ENCODE measurements at places on chromosomes 2 and 18.
A peak's percentile ranks its signal among the peaks of the same experiment; 100 is the strongest.

DNA sequence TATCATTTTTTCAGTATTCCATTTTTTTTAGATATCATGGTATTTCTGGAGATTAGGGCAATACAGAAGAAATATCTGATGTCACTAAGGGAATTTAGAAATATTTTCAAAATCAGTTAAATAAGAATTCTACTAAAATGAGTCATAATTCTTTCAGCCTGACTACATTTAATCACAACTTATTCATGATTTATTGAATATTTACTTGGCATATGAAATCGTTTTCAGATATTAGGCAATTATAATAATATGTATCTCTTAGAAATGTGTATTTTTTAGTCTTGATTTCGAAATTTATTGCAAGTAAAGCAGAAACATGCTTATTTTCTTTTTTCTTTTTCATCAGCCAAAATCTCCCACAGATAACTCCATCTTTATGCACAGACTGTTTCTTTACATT, 142.2 kb downstream of the CCDC102B start:
- no peak for DNase-seq

- no peak for DNase-seq
These were observed 2.9 kb downstream of the TBR1 start for GRCh38 chr2:161418715-161419637.

- no peak for DNase-seq
These were observed 217.1 kb downstream of the PTPRM start for GRCh38 chr18:7784171-7784570.

- no peak for DNase-seq
These were observed 35.0 kb downstream of the MRPL33 start for GRCh38 chr2:27806311-27807059.

GRCh38 chr2:10885094-10885860, 26.5 kb upstream of the KCNF1 start:
- DNase-seq = no peak

GRCh38 chr18:70683263-70683662, 394.4 kb downstream of the SOCS6 start:
- DNase-seq = no peak

DNA sequence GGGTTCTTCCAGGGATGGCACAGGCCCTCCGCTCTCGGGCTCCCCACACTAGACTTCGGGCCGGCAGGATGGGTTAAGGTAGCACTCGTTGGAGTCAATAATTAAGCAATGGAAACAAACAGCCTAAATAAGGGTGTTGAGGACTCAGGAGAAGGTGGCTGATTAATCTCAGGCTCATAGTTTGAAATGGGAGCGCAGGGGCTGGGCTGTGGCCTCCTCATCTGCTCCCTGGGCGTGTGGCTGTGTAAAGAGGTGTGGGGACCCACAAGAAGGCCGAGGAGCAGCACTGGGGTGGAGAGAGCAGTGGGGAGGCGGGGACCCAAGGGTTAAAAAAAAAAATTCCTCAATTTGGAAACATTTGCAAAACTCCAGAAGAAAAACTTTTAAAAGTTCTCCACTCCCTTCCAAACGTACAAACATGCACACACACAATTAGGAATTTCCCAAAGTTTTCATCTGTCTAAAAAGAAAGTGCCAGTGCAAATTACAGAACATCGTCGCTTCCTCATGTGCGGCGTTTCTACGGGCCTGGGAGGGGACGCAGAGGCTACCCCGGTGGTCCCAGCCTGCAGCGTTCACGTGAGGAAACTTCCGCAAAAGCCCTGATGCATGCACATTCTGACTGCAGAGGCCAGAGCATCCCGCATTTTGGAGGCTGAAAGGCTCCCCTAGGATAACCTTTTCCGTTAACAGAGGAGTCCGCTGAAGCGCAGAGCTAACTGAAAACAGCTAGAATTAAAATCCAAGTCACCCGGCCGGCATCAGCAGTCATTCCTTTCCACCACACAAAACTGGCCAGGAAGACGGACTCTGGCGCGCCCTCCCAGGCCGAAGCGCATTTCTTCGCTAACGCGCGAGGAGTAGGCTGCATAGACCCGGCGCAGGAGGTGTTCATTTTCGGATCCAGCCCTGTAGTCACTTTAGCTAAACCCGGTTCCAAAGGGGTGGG, 1.0 kb upstream of the TUBB6 start:
- DNase-seq = no peak

DNA sequence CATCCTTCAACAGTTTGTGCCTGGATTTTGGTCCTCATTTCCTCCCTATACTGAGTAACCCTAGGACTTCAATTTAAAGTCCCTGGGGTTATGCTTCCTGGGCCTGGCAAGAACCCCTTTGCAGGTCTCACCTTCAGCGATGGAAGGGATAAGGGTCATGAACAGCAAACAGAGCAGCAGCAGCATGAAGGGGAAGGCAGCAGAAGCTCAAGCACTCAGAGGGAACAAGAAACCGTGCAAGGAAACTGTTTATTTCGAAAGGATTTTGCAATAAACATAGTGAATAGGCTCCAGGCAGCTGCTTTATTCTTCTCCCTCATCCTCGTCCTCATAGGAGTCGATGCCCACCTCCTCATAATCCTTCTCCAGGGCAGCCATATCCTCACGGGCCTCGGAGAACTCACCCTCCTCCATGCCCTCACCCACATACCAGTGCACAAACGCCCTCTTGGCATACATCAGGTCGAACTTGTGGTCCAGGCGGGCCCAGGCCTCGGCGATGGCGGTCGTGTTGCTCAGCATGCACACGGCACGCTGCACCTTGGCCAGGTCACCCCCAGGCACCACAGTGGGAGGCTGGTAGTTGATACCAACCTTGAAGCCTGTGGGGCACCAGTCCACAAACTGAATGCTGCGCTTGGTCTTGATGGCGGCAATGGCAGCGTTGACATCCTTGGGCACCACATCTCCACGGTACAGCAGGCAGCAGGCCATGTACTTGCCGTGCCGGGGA, 2.8 kb upstream of the TUBA4B start:
- DNase-seq = no peak

DNA sequence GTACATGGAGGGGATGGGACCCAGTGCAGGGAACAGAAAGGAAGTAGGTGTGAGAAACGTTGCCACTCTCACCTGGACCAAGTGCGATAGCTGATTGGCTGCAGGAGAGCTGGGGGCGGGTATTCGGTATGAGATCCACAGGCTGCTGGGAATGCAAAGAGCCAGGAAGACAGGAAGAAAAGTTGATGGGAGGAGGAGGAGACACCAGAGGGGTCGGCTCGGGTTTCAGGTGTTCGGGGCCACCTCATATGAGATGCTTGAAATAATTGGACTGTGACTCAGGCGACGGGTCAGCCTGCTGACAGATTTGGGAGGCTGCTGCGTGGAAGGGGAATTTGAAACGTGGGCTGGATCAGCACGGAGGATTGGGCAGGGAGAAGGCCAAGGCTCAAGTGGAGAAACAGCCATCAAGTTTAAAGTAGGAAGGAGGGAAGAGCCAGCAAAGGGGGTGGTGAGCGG, 65.1 kb downstream of the MRPS9 start:
- no peak for DNase-seq

DNA sequence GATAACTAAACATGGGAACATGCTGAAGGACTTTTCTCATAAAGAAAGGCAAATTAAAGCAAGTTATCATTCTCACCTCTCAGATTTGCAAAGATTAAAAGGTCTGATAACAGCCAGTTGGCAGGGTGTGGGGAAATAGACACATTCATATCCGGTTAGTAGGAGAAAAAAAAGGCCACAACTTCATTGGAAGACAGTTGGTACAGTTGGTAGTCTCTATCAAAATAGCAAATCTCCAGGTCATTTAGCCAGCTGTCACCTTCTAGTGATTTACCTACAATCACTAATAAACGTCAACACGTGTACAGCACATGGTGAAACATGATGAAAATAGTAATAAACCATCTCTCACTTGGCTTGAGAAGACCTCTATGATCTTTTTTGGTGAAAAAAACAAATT, 16.6 kb downstream of the INPP5D start:
- DNase-seq = no peak

GRCh38 chr2:130851624-130852382, 15.1 kb downstream of the ARHGEF4 start:
- DNase-seq = no peak

DNA sequence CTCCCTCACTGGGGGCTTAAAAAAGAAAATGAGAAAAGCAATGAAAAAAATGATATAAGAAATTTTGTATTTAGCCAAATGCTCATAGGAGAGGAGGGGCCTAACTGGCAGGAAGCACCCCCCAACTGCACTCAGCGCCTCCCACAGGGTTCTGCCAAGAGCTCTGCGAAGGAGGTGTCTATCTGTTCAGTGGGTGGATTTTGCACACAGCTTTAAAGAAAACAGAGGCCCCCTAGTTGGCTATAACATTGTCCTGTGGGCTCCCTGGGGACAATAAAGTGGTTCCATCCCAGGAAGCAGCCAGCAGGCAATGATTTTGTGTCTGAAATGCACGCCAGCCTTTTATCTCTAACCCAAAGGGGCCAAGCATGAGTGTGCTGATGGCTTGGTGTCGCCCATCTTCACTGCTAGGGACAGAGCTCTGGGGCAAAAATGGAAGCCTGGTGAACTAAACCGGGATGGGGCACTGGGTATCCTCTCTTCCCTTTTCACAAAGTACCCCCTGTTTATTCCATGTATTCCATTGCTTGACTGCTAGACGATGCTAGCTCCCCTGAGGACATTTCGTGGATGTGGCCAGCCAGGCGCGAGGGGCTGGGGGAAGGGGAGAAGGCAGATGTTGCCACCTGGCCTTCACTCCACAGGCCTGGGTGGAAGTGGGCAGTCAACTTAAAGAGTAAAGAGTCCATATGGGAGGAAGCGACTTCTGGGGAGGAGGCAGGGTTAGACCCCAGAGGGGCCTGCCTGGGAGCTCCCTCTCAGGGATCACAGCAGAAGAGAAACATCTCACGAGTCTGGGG, 205.7 kb downstream of the CYP26B1 start:
- no peak for DNase-seq

DNA sequence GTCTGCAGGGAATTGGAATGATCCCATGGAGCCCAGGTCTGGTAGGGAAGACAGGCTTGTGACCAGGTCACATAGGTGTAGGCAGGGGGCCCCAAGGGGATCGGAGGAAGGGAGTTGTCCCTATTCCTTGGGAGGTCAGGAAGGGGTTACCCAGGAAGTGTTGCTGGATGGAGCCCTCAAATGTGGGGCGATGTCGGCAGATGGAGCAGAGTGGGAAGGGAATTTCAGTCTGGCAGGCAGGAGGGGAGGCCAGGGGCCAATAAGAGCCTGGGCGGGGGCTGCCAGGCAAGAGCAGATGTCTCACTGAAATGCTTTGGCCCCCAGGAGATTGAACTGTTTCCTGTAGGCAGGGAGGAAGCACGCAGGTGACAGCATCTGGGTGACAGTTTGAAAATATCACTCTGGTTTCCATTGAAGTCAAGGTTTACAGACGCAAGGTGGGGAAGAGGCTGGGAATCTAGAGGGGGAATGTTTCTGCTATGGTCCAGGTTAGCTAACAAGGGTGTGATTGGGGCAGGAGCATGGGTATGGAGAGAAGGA, 81.5 kb upstream of the SMAD2 start:
- DNase-seq = no peak

- DNase-seq = no peak
These were observed 78.4 kb upstream of the ARL5A start for GRCh38 chr2:151906633-151906998.

GRCh38 chr2:86064006-86064405, 41.7 kb downstream of the POLR1A start:
- DNase-seq = no peak

- peak; percentile 11 for DNase-seq
These were observed 662.6 kb upstream of the ACVR2A start for GRCh38 chr2:147182260-147182659.

DNA sequence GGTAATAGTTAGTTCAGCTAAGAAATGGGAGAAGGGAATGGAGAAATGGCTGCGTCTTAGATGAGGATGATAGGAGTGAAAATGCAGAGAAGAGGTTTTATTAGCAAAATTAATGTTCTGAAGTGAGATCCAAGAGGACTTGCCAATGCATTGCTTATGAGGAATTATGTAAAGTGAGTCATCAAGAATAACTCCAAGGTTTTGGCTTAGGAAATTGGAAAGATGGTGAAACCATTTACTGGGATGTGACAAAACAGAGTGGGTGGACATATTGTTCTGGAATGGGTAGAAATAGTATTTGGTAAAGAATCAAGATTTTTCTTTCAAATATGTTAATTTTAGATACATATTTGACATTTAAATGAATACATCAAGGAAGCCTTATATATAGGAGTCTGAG, 306.6 kb upstream of the CYRIA start:
- DNase-seq = no peak

- no peak for DNase-seq
These were observed 21.1 kb downstream of the NBAS start for GRCh38 chr2:15539999-15540398.

- DNase-seq = no peak
These were observed 403.7 kb upstream of the MEIS1 start for GRCh38 chr2:66031236-66031635.

GRCh38 chr18:45828917-45829811, 3.7 kb downstream of the SIGLEC15 start:
- DNase-seq = no peak

GRCh38 chr2:131037398-131038257, 55.6 kb downstream of the FAM168B start:
- DNase-seq = no peak

GRCh38 chr18:8654503-8655451, 45.5 kb downstream of the RAB12 start:
- DNase-seq = no peak

- DNase-seq = no peak
These were observed 227.2 kb upstream of the HS6ST1 start for GRCh38 chr2:128545829-128546228.

- no peak for DNase-seq
These were observed 54.2 kb downstream of the HK2 start for GRCh38 chr2:74887960-74888700.

DNA sequence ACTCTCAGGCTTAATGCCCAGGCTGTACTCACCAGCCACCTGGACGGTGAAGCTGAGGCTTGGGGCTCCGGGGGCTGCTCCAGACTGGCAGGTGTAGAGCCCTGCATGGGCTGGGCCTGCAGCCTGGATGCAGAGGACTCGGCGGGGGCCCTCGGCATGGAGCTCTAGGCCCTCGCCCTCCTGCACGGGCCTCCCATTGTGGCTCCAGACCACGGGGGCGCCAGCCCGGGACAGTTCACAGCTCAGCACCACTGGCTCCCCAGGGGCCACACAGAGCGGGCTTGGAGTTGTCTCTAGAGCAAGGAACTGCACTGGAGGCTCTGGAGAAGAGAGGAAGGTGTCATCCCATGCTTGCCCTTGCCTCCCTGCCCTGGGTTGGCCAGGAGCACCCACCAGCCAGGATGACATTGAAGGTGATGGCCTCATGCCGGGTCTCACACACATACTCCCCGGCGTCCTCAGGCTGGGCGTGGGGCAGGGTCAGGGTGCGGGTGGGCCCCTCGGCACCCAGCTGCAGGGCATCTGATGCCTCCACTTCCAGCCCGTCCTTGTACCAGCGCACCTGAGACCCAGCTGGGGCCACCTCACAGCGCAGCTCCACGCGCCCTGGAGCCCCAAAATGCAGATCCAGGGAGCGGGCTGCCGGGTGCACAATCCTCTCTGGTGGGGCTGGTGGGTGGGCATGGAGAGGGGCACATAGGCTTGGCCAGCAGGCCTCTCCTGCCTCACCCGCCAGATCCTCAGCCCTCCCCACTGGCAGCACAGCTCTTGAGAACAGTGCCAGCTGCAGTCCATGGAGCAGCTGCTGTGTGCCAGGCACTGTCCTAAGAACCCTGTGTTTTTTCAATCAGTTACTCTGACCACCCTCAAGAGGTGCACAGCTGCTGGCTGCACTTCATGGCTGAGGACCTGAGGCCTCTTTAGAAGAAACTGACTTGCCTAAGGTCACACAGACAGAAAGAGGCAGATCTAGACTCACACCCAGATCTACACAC, 13.3 kb downstream of the OBSL1 start:
- DNase-seq = no peak

GRCh38 chr2:239121600-239122012, 273.7 kb downstream of the TWIST2 start:
- no peak for DNase-seq
